ENCODE measurements at places on chromosomes 12 and 14. TPM values are rescaled to one million over a fixed set of nuclear protein-coding genes. Genes with fewer than 3 reads are reported as not detected.

- no peak overlapping the region for H3K27ac ChIP-seq
- H3K4me1 ChIP-seq: peaks cover 8% of the 10 kb centered on the region
These were observed 16.7 kb downstream of the OSBPL8 start for GRCh38 chr12:76542908-76543307.

GRCh38 chr14:104766863-104767633 lies 14.1 kb downstream of the SIVA1 start:
- peak overlapping the region; percentile 24 for H3K27ac ChIP-seq
- peaks cover 12% of the 10 kb centered on the region for H3K36me3 ChIP-seq
- peaks cover 11% of the 10 kb centered on the region for H3K4me1 ChIP-seq
- no peaks in the 10 kb centered on the region for H3K27me3 ChIP-seq
- no peak for DNase-seq
- no peak overlapping the region for H3K4me3 ChIP-seq

- no peak overlapping the region for H3K27ac ChIP-seq
- DNase-seq: no peak
- H3K36me3 ChIP-seq: no peaks in the 10 kb centered on the region
- H3K27me3 ChIP-seq: no peaks in the 10 kb centered on the region
- no peaks in the 10 kb centered on the region for H3K4me1 ChIP-seq
These were observed 83.4 kb upstream of the ESRRB start for GRCh38 chr14:76292561-76292960.

PDZRN4 gene
- total RNA-seq: not detected

CLEC2D gene
- total RNA-seq: 6.2 TPM

GRCh38 chr12:53571295-53571694 lies 54.9 kb downstream of the ATF7 start:
- no peak overlapping the region for H3K4me3 ChIP-seq
- H3K36me3 ChIP-seq: no peaks in the 10 kb centered on the region
- H3K27ac ChIP-seq: no peak overlapping the region
- DNase-seq: no peak
- H3K4me1 ChIP-seq: no peaks in the 10 kb centered on the region
- H3K27me3 ChIP-seq: no peaks in the 10 kb centered on the region

GDF11 gene
- total RNA-seq: 18.2 TPM

SOAT2 gene
- not detected for total RNA-seq

ETFBKMT gene
- 1.7 TPM for total RNA-seq

DNA sequence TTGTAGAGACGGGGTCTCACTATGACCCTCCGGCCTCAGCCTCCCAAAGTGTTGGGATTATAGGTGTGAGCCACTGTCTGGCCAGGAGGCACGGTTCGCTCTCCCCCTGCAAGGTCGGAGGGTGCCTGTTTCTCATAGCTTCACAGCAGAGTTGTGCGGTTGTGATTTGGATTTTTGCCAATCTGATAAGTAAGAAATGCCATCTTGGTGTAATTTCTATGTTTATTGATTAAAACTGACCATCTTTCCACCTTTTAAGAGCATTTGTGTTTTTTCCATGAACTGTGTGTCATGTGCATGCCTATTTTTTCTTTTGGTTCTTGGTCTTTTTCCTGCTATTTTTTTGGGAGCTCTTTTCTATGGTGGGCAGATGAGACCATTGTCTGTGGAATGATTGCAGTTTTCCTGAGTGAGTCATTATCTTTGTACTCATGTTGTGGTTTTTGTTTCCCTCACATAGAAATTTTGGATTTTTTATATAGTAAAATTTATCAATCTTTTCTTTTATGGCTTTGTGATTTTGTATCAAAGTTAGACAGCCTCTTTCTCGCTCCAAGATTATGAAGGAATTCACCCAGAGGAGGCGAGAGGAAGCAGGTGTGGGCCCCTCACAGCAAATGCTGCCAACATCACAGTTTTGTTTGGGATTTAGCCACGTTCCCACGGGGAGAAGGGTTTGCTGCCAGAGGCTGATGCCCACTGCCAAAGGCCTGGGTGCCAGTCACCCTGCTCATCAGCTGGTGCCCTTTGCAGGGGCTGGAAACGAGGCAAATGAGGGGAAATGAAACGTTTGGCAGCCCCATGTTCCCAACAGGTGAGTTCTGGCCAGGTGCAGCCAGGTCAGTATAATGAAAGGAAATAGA lies 47.2 kb downstream of the RFX4 start:
- no peaks in the 10 kb centered on the region for H3K36me3 ChIP-seq
- no peak overlapping the region for H3K4me3 ChIP-seq

DNA sequence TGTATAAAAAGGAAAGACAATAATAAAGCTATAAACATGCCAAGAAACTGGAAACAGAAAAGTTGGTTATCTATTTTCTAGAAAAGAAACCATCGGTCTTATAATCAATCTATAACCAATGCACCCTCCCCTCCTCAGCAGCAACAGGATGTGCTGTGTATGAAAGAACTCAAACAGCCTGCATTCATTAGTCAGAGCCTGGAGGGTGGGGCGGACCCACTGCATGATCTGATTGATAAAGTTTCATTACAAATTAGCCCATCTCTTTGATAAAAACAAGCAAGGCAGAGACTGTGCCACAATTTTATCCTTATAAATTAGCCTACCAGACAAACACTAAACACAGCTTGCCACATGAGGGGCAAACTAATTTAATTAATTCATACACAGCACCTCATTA lies 448.1 kb downstream of the BCAT1 start:
- no peak overlapping the region for H3K27ac ChIP-seq
- DNase-seq: no peak
- H3K4me1 ChIP-seq: no peaks in the 10 kb centered on the region
- H3K4me3 ChIP-seq: no peak overlapping the region
- H3K27me3 ChIP-seq: no peaks in the 10 kb centered on the region

DNA sequence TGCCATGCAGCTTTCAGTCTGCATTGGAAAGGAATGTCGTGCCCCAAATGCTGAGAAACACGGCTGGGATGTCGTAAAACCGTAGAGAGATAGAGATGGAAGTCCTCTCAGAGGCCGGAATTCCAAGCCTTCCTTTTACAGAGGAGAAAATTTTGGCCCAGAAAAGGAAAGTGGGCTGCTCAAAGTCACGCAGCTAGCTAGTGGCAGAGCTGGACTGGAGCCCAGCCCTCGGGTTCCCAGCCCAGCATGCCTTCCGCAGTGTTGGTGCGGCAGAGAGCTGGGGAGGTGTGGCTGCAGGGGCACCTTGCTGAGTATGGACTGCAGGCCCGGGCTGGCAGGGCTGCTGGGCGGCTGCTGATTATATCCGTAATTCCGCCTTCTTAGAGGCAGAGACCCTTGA lies 50.3 kb downstream of the KCNA1 start:
- H3K4me1 ChIP-seq: peaks cover 2% of the 10 kb centered on the region
- H3K36me3 ChIP-seq: no peaks in the 10 kb centered on the region
- H3K4me3 ChIP-seq: no peak overlapping the region

SHMT2 gene
- 274 TPM for total RNA-seq

- no peak overlapping the region for H3K4me3 ChIP-seq
- H3K4me1 ChIP-seq: no peaks in the 10 kb centered on the region
- no peaks in the 10 kb centered on the region for H3K27me3 ChIP-seq
- H3K27ac ChIP-seq: no peak overlapping the region
These were observed 36.6 kb downstream of the SUPT16H start for GRCh38 chr14:21347201-21347600.

- H3K36me3 ChIP-seq: no peaks in the 10 kb centered on the region
- DNase-seq: no peak
- H3K27me3 ChIP-seq: no peaks in the 10 kb centered on the region
- no peak overlapping the region for H3K27ac ChIP-seq
These were observed 123.6 kb downstream of the SCARB1 start for GRCh38 chr12:124739953-124740561.

DNA sequence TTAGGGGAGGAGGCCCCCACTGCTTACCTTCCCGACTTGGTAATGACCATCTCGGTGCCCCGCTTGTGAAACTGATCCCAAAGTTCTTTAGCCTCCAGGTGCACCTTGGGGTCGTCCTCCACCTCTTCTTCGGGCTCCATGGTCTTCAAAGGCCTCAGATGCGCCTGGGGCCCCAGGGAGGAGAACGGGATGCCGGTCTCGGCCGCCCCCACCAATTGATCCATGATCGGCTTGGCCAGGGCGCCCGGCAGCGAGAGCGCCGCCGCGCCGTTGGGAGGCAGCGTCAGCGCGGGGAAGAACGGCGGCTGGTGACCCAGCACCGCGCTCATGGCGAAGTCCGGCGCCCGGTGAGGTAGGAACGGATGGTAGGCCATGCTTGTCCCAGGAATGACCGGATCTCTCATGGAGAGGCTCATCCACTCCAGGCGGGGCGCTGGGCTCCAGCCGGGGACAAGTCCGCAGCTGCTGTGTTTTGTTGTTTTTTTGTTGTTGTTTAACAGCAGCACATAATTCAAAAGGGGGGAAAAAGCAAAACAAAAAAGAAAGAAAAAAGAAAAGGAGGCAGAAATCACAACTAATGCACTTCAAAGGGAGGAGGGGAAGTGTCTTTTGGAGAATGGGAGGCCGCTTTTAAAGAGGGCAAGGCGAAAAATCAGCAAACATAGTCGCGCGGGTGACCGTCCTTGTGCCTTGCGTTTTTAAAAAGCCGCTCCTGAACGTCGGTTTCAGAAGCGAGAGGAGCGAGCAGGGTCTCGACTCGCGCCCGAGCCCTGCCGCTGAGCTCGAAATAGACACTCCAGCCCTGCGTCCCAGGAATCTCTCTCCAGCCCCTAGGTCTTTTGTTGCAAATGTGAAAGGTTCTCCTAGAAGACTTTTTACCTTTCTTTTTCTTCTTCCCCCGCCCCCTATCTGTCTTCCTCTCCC lies 928 bp downstream of the TBX3 start:
- peaks cover 92% of the 10 kb centered on the region for H3K27me3 ChIP-seq
- peaks cover 37% of the 10 kb centered on the region for H3K4me1 ChIP-seq
- DNase-seq: peak; percentile 78
- no peak overlapping the region for H3K27ac ChIP-seq
- H3K4me3 ChIP-seq: peak overlapping the region; percentile 54

- H3K27ac ChIP-seq: no peak overlapping the region
- no peak overlapping the region for H3K4me3 ChIP-seq
- H3K4me1 ChIP-seq: no peaks in the 10 kb centered on the region
- no peak for DNase-seq
- H3K36me3 ChIP-seq: no peaks in the 10 kb centered on the region
These were observed 16.3 kb downstream of the SCARB1 start for GRCh38 chr12:124847113-124848074.

- no peak overlapping the region for H3K27ac ChIP-seq
- H3K4me3 ChIP-seq: no peak overlapping the region
- H3K36me3 ChIP-seq: no peaks in the 10 kb centered on the region
- no peaks in the 10 kb centered on the region for H3K4me1 ChIP-seq
- no peak for DNase-seq
- H3K27me3 ChIP-seq: no peaks in the 10 kb centered on the region
These were observed 218.6 kb upstream of the ATP2B1 start for GRCh38 chr12:89927226-89927698.

GRCh38 chr12:22684140-22685118 lies 59.5 kb downstream of the ETNK1 start:
- no peaks in the 10 kb centered on the region for H3K27me3 ChIP-seq
- no peaks in the 10 kb centered on the region for H3K4me1 ChIP-seq
- H3K4me3 ChIP-seq: no peak overlapping the region
- no peak overlapping the region for H3K27ac ChIP-seq
- DNase-seq: no peak

NOXRED1 gene
- not detected for total RNA-seq

RAD9B gene
- total RNA-seq: not detected

GRCh38 chr12:110104188-110105094 lies 19.7 kb upstream of the IFT81 start:
- no peaks in the 10 kb centered on the region for H3K36me3 ChIP-seq
- H3K4me3 ChIP-seq: no peak overlapping the region
- H3K27ac ChIP-seq: no peak overlapping the region
- H3K4me1 ChIP-seq: peaks cover 2% of the 10 kb centered on the region

DNA sequence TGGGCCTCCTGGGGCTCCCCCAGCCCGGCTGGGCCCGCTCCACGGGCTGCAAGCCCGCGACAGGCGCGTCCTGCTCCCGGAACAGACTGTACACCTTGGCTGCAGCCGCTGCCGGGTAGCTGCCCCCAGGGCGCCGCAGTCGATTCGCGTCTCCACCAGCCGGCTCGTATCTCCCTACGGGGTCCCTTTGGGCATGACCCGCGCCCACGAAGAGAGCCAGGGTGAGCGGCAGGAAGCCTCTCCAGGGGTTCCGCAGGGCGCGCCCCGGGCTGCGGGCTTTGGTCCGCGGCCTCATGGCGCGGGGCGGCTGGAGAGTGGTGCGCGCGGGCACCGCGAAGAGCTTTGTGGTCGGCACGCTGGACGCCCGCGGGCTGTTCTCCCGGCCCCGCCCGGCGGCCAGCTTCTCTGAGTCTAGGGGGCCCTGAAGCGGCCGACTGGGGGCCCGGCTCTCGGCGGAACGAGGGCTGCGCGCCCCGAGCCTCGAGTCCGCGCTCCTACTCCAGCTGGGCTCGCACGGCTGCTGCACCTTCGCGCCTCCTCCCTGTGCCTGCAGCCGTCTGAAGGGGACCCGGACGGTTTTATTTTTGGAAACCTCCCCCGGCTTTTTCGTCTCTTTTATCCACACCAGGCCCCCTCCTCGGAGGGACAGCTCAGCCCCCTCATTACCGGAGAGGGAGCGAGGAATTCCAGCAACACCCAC lies at the start of gene LTBP2:
LTBP2 (minus strand) TSS at position 588 of the 700 bp plus-strand sequence; CDS start at position 295, 293 bp downstream.
- peak within 1 kb of the TSS; percentile 57 for H3K4me3 ChIP-seq
- no peaks in the 10 kb centered on the region for H3K36me3 ChIP-seq
- no peak for DNase-seq
- peaks cover 4% of the 10 kb centered on the region for H3K4me1 ChIP-seq

DNA sequence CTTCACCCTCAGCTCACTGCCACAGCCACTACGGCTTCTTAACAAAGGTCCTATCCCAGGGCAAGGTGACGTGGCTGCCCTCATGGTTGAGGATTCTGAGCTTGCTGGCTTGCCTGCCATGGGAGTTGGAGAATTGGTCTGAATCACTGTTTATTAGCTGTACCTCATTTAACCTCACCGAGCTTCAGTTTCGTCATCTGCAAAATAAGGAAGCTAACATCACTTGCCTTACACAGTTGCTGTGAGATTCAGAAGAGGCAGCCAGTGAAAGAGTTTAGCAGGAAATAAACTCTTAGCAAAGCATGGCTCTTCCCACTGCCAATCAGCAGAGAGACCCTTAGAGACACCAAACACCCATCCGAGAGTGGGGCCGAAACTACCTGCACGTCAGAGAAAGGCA lies 90.1 kb upstream of the KCNA1 start:
- no peak overlapping the region for H3K27ac ChIP-seq
- H3K36me3 ChIP-seq: no peaks in the 10 kb centered on the region
- DNase-seq: no peak
- no peaks in the 10 kb centered on the region for H3K4me1 ChIP-seq
- no peak overlapping the region for H3K4me3 ChIP-seq

DNA sequence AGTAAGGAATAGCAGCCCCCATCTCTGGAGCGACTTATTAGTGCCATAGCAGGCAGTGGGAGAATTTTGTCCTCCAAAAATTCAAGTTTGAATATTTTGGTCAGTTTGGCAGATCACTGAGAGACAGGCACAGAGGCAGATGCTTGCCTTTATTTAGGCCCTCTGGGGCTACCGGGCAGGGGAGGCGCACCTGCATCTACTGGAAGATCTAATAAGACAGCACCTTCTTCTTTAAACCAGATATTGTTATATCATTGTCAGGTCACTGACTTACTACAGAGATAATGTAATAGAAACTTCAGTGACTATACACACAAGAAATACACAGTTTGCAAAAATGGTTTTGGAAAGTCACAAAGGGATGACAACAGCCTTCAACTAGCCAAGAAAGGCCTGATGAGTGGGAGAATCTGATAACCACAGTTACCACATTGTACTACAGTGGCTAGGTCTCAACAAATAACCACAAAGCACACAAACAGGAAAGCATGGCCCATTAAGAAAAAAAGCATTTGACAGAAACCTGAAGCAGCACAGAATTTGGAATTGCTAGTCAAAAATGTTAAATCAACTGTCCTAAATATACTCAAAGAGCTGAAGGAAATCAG lies 56.8 kb downstream of the CDK17 start:
- no peaks in the 10 kb centered on the region for H3K27me3 ChIP-seq
- no peak overlapping the region for H3K4me3 ChIP-seq
- no peaks in the 10 kb centered on the region for H3K36me3 ChIP-seq
- DNase-seq: no peak
- no peak overlapping the region for H3K27ac ChIP-seq

Measured in H1 (cell line).